Posterior vena cava (tissue), 2 donors: ENCODE measurements at places on chromosomes 13 and 19. TPM values are rescaled to one million over a fixed set of nuclear protein-coding genes. Genes with fewer than 3 reads are reported as not detected.

DNA sequence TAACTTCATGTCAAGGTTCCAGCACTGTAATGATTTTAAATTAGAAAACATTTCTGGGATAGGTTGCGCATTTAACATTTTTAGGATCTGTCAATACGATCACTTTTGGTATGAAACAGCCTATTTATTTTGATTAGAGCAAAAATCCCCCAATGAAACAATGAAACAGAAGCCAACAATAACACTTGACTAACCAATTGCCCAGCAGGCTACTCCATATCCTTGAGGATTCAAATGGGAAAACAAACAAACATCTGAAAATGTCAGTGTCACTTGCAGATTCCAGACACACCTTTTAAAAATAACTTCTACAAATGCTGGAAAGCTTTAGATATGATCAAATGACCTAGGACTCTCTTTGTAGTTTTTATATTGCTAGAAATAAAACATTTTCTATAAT, 1412.5 kb upstream of the PRR20A start:
- DNase-seq = no peak

DNA sequence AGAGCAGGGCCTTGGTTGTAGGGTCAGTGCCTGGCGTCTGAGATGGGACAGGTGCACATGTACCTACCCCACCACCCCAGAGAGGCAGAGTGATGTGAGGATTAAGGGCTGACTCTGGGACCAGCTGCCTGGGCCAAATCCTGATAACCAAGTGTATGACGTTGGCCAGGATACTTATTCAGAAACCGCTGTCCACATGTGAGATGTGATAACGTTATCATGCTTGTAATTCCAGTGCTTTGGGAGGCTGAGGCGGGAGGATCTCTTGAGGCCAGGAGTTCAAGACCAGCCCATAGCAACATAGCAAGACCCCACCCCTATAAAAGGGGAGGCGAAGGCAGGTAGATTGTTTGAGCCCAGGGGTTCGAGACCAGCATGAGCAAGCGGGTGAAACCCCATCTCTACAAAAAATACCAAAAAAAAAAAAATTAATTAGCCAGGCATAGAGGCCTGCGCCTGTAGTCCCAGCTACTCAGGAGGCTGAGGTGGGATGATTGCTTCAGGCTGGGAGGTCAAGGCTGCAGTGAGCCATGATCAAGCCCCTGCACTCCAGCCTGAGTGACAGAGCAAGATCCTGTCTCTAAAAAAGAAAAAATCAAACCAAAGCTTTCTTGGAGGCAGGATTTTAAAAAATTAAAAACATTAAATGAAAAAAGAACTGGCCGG, 10.0 kb downstream of the ADGRE5 start:
- DNase-seq = no peak

DNA sequence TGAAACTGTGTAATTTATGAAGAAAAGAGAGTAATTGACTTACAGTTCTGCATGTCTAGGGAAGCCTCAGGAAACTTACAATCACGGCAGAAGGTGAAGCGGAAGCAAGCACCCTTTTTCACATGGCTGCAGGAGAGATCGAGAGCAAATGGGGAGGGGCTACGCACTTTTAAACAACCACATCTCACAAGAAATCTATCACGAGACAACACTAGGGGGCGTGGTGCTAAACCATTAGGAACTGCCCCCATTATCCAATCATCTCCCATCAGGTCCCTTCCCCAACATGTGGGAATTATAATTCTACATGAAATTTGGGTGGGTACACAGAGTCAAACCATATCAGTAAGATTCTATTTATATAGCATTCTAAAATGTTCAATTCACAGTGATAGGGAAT, 114.8 kb upstream of the TRPC4 start:
- DNase-seq = no peak

DNA sequence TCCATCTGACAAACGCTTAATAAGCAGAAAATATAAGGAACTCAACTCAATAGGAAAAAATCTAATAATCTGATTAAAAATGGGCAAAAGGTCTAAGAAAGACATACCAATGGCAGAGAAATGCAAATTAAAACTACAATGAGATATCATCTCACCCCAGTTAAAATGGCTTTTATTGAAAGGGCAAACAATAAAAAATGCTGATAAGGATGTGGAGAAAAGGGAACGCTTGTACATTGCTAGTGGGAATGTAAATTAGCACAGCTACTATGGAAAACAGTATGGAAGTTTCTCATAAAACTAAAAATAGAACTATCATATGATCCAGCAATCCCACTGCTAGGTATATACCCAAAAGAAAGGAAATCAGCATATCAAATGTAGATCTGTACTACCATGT, 508.8 kb upstream of the GPC6 start:
- DNase-seq = no peak

GRCh38 chr19:4673726-4674125, 3.6 kb upstream of the MYDGF start:
- no peak for DNase-seq

GRCh38 chr13:47281991-47282390, 385.1 kb upstream of the HTR2A start:
- DNase-seq = no peak

- DNase-seq = no peak
These were observed 117.1 kb upstream of the ZNF91 start for GRCh38 chr19:23512151-23512925.

DNA sequence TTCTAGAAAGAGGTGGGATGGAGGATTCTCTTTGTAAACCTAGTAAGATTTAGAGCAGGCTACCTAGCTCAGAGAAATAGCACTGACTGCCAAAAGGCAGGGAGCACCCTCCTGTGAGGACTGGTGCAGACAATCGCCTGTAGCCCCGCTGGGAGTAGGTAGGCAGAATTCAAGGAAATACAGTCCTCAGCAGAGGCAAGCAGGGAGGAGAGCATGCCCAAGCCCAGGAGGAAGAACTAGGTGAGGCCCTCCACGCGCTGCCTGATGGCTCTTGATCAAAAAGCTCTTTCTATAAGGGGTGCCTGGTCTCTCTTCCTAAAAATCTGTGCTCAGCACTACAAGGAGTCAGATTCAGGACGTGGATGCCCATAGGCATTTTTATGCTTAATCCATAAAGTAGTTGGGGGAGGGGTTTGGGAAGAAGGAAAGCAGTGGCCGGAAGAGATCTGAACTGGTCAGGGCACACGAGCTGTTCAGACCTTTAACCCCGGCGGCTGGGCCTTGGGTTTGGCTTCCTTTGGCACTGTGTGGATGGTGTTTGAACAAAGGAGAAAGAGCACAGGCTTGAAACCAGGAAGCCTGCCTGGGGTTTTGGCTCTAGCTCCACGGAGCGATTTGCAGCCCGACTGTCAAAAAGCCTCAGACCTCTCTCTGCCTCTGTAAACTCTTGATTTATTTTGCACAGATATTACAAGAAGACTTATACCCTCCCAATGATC, 320.6 kb downstream of the FOXO1 start:
- no peak for DNase-seq

DNA sequence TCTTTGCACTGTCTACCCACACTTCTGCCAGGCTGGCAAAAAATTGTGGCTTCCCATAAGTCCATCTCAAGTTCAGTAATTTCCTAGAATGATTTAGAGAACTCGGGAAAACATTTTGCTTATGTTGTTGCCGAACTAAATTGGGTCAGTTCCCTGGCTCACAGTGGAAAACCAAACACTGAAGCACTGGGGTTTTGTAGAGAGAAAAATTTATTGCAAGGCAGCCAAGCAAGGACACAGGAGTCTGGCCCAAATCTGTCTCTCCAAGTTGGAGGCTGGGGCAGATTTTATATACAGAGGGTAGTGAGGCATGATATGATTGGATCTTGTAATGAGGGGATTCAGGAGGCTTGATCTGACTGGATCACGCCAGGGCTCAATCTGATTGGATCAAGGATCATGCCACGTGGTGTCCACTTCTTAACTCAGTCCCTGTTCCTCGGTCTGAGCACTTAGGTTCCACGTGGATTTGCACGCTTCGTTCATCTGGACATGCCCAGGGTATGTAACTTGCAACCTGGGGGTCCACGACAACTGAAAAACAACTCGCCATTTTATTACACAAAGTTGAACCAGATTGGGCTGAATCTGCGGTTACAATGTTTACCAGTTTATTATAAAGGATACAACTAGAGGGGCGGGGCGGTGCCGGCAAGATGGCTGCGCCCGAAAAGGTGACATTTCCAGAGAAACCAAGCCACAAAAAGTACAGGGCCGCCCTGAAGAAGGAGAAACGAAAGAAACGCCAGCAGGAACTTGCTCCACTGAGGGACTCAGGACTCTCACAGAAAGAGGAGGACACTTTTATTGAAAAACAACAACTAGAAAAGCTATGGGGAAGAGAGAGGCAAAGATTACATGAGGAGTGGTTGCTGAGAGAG, 7.3 kb downstream of the CD209 start:
- peak; percentile 67 for DNase-seq

DNA sequence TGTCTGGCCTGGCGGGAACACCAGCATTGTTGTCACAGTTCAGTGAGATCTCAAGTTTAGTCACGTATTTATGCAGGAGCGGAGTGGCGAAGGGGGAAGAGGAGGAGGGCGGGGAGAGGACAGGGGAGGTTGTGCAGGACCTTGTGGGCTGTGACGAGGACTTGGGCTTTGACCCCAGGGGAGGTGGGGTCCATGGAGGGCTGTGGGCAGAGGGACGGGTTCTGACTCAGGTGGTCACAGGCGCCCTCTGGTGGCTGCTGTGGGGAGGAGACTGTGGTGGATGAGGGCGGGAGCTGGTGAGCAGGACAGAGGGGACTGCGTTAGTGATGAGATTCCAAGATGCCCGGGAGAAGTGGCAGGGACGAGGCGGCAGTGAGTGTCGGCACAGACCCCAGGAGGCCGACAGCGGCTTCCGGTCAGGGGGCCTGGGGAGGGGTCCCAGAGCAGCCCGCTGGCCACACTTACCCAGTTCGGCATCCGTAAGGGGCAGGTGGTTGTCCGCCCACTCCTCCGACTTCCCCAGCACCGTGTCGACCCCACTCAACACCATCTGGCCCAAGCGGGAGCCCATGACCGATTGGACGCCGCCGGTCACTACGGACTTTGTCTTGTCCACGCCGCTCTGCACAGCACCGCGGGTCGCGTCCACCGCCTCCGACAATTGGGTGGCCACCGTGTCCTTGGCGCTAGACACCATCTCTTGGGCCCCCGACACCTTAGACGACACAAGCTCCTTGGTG, 15.7 kb downstream of the PLIN3 start:
- peak; percentile 88 for DNase-seq

GRCh38 chr19:17339088-17339741, 1.9 kb downstream of the GTPBP3 start:
- no peak for DNase-seq

DNA sequence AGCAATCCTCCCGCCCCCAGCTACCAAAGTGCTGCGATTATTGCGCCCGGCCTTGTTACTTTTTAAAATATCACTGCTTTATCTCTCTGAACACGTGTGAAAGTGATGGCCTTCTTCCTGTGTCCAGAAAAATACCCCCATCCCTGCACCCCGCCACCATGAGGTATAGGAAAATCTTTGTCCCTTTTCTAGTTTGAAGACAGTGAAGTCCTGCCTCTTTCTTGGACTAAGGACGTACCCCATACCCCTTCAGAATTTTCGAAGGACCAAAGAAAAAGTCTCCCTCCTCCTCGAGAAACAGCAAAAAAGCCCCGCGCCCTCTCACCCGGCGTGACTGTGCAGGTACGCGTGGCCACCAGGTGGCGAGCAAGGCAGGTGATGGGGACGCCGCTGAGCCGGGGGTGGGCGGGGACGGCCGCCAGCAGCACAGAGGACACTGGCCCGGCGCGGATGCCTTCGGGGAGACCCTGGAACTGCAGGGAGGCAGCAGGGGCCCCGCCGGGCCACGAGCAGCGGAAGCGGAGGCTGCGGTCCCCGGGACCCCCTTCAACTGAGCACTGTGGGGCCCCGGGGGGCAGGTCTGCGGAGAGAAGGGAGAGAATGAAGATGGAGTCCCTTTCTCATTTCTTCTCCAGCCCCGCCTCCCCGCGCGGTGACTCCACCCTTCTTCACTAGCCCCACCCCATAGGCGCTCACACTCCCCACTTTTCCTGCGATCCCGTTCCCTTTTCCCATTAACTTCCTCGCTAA, 3.2 kb downstream of the VSIG10L start:
- peak; percentile 94 for DNase-seq

GRCh38 chr13:66087269-66087710, 1142.8 kb downstream of the PCDH9 start:
- DNase-seq = no peak

- no peak for DNase-seq
These were observed 656 bp downstream of the ZNF155 start for GRCh38 chr19:43984687-43985000.

DNA sequence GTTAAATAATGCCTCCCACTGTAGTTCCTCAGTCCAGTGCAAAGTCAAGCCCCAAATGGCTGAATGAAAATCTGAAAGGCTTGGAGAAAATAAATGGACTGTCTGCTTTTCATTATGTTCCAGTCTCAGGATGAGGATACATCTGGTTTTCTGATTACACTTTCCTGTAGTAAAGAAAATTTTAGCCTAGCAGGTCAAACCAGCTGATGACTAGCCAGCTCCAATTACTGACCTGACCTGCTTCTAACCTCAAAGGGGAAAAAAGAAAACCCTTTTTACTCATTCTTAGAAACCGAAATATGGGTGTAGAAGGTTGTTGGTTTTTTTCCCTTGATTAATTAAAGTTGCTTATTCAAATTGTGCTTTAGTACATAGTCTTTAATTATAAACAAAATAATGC, 418.4 kb downstream of the EFNB2 start:
- DNase-seq = no peak

- DNase-seq = no peak
These were observed 361.0 kb downstream of the FGF14 start for GRCh38 chr13:102040812-102041211.

DNA sequence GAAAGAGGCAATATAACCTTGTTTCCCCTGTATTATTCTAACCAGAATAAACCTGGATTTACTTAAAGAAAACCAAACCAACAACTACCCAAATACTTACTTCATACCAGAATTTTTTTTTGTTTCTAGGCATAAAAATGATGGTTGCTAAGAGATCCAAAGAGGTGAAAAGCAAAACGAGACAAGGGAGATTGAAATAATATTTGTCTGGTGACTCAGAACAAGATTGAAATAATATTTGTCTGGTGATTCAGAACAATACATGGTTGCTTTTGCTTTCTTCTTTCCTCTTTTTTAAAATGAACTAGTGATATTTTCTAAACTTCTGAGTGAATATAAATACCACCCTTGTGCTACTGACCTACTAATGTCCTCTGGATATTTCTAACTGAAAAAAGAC, 592.9 kb downstream of the KCTD12 start:
- DNase-seq = no peak

GRCh38 chr13:34720618-34721017, 221.5 kb upstream of the NBEA start:
- no peak for DNase-seq

The TNNI3 gene
- total RNA-seq = not detected

The TPM4 gene
- 1,050 TPM for total RNA-seq

The LIN37 gene
- total RNA-seq = 8.3 TPM

The ZNF763 gene
- total RNA-seq = 2.4 TPM

The CEACAM1 gene
- 3.0 TPM for total RNA-seq

The REX1BD gene
- 38.0 TPM for total RNA-seq

The NLRP4 gene
- total RNA-seq = not detected

The CCL25 gene
- not detected for total RNA-seq

The DAND5 gene
- not detected for total RNA-seq

The SLC44A2 gene
- total RNA-seq = 108 TPM

The SYT5 gene
- not detected for total RNA-seq
